ENCODE measurements at places on chromosomes 1 and 21. TPM values are rescaled to one million over a fixed set of nuclear protein-coding genes. Genes with fewer than 3 reads are reported as not detected.

- no peak overlapping the region for H3K27ac ChIP-seq
- H3K36me3 ChIP-seq: no peaks in the 10 kb centered on the region
- DNase-seq: no peak
- no peaks in the 10 kb centered on the region for H3K27me3 ChIP-seq
- H3K4me3 ChIP-seq: no peak overlapping the region
- peaks cover 4% of the 10 kb centered on the region for H3K4me1 ChIP-seq
Observed at GRCh38 chr21:25408666-25409065, 198.6 kb downstream of the MRPL39 start.

GRCh38 chr1:22798083-22798482, 87.4 kb downstream of the EPHB2 start:
- H3K4me1 ChIP-seq: no peaks in the 10 kb centered on the region

GRCh38 chr1:115179397-115180079, 90.2 kb upstream of the TSPAN2 start:
- no peaks in the 10 kb centered on the region for H3K4me1 ChIP-seq
- no peaks in the 10 kb centered on the region for H3K27me3 ChIP-seq
- H3K36me3 ChIP-seq: no peaks in the 10 kb centered on the region
- no peak overlapping the region for H3K4me3 ChIP-seq
- no peak for DNase-seq
- H3K27ac ChIP-seq: no peak overlapping the region

GRCh38 chr1:29655945-29656850, 419.9 kb downstream of the PTPRU start:
- H3K27me3 ChIP-seq: no peaks in the 10 kb centered on the region
- no peak overlapping the region for H3K27ac ChIP-seq
- H3K4me3 ChIP-seq: no peak overlapping the region

GRCh38 chr1:228093050-228093906, 9.8 kb downstream of the C1orf35 start:
- H3K4me3 ChIP-seq: no peak overlapping the region
- H3K27ac ChIP-seq: no peak overlapping the region
- no peak for DNase-seq
- H3K36me3 ChIP-seq: peaks cover 24% of the 10 kb centered on the region
- H3K4me1 ChIP-seq: peaks cover 77% of the 10 kb centered on the region

- no peak for DNase-seq
- no peaks in the 10 kb centered on the region for H3K36me3 ChIP-seq
- no peaks in the 10 kb centered on the region for H3K27me3 ChIP-seq
- H3K27ac ChIP-seq: no peak overlapping the region
Observed at GRCh38 chr1:160619742-160620277, 27.0 kb downstream of the SLAMF1 start.

Gene CACNA1E
- 0.40 TPM for total RNA-seq

Gene LCE1A
- total RNA-seq: not detected

Gene DENND1B
- 62.5 TPM for total RNA-seq

Measured in natural killer cell (primary cell).